ENCODE measurements at places on chromosomes 1 and 21.

- peak; percentile 55 for DNase-seq
Measured at GRCh38 chr1:154419620-154420571, 14.8 kb downstream of the IL6R start.

- no peak for DNase-seq
Measured at GRCh38 chr1:212754193-212754592, 37.4 kb downstream of the NSL1 start.

DNA sequence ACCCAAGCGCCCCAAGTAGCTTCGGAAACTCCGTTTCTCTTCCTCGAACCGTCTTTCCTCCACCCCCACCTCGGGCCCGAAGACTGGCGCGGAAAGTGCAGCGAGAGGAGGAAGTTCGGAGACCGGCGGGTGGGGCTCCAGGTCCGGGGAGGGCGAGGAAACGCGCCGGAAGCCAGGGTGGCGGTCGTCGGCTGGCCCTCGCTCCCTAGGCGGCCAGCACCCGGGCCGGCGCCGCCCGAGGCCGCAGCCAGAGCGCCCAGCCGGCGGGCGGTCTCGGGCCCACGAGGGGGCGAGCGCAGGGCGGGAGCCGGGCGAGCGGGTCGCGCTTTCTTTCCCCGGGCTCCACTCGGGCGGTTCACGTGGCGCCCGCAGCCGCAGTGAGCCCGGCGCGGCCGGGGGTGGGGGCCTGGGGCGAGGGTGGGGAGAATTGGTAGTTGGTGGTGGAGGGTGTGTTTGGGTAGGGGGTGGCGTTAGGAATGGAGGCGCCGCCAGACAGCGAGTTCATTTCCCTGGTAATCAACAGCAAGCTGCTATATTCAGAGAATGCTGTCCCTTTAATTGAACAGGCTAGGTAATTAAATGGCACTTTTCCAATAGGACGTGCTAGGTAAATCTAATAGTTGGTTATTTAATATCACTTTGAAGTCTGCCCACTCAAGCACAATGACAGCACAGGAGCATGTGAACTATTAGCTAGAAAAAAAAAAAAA is 6.7 kb downstream of the LMO4 start:
- peak; percentile 70 for DNase-seq

GRCh38 chr21:36697060-36697850 is 1.7 kb upstream of the SIM2 start:
- no peak for DNase-seq

- no peak for DNase-seq
Measured at GRCh38 chr1:94590203-94591137, 48.9 kb upstream of the F3 start.

DNA sequence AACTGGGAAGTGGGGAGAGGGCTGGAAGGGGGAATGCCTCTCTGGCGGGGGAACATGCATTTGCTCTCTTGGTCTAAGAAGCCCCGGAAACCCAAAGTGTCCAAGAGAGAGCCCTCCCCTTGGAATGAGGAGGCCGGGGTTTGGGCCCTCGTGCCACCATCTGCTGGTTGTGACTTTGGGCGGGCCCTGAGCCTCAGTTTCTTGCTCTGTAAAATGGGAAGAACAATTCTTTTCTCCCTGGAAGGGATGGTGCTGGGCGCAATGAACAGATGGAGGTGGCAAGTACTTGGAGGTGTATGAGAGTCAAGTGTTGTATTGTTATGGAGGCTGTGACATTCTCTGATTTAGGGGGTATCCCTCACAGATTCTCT is 69.9 kb upstream of the TARDBP start:
- no peak for DNase-seq

DNA sequence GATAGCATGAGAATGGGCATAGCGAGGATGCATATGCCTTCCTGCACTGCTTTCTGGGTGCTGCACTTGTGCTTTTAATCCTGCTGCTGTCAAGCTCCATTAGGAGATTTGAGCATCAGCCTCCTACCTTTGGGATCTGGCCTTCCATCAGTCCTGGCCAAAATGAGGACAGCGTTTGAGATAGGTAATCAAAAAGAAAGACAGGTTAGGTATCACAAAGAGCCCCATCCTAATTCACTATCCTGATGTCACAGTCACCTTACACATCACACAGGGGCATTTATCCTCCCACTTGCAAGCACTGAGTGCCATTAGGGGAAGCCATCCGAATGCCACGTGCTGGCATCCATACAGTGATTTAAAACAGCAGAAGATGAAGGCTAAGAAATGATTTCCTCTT is 13.2 kb upstream of the FAM163A start:
- no peak for DNase-seq

- DNase-seq: no peak
Measured at GRCh38 chr1:176022574-176022973, 184.5 kb downstream of the COP1 start.

DNA sequence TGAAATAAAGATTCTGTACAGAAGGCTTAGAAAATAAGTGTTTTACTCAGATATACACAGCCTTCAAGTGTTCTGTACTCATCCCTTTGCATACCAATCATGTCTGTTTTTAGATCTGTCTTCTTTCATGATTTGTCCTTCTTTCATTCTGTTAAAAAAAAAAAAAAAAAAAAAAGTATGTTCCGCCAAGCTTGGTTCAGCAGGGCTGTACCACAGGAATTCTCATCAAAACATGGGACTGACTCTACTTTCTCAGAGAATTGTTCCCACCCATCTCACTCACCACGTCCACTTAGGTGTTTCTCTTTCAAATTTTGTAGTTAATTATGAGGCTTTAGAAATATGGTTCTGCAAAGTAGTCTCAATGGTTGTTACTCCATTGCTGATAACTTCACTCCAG is 119.0 kb downstream of the AK5 start:
- no peak for DNase-seq

DNA sequence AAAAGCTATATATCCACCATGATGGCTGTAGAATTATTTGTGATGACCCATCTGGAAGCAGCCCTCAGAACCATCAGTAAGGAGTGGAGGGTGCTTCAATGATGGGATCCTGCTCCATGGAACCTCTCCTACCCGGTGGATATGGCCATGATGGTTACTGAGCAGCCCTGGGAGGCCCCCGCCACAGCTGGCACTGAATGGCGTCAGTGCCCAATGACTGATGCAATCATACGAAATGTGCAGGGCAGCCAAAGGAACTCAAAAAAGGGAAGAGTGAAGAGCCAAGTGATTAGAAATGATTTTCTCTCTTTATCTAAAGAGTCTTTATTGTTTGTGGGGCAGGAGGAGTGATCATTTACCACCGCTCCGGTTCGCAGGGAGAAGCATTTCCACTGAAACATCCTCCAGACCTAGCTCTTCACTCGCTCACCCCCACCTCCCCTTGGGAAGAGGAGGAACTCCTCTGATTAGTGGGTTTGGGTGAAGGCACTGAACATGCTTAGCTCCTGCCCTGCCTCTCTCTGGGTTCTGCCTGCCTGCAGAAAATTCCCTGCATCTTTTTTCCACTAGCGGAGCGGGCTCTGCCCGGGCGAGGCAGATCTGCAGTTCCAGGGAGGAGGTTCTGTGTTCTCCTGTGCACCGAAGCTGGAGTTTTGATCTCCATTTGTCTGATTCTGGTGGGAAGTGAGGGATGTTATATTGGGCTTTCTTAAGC is 260.3 kb downstream of the GRIK3 start:
- no peak for DNase-seq

GRCh38 chr1:55929652-55930051 is 649.7 kb downstream of the PLPP3 start:
- no peak for DNase-seq

- no peak for DNase-seq
Measured at GRCh38 chr1:180501865-180502360, 464 bp downstream of the ACBD6 start.

GRCh38 chr1:152039461-152039860 is 2.7 kb upstream of the S100A11 start:
- no peak for DNase-seq

GRCh38 chr1:84010136-84010535 is 11.2 kb upstream of the TTLL7 start:
- DNase-seq: no peak

DNA sequence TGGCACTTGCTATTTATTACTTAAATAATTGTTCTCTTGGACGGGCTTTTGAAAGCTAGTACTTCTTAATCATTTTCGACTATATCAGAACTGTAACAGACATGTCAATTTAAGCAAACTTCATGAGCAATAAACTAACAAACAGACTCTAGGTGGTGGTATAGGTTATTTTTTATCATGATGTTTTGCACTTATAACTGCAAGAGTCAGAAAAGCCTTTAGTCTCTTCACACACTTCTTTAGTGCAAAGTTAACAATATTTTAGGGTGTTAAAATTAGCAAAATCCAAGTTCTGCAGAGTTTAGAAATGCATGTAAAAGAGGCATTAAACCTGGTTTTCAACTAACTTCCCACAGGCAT is 2.2 kb downstream of the NRIP1 start:
- no peak for DNase-seq

DNA sequence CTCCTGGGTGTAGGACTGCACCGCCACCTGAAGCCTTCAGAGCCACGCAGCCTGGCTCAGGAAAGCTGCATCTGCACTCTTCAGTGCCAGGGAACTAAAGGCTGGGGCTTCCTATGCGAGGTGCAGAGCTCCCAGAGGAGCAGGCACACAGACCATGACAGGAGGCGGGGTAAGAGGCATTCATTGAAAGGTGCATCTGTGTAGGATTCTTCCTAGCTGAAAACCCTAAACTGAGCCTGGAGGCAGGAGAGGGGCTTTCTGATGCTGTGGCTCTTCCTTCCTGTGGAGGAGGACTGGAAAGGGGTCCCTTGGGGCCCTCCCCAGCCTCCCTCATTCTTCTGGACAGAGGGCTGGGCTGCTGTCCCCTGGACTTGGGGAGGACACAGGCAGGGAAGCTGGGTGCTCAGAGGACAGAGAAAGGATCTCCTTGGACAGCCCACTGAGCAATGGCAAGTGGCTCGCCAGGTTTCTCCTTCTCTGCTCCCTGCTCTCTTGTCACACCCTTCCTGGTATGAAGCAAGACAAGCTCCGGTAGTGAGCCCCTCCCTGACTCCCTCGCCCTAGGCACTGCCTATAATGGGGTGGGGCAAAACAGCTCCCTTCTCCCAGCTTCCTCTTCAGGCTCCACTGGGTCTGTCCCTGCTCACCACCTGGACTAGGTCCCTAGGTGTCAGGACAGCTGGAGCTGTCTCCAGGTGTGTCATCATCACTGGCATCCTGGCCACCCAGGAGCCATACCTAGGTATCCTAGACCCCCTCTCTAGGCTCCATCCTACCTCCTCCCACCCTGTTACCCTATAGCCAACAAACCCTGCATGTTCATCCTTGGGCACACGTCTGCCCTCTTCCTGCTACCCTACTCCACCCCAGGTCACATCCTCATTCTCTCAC is 20.0 kb downstream of the S100A6 start:
- no peak for DNase-seq

DNA sequence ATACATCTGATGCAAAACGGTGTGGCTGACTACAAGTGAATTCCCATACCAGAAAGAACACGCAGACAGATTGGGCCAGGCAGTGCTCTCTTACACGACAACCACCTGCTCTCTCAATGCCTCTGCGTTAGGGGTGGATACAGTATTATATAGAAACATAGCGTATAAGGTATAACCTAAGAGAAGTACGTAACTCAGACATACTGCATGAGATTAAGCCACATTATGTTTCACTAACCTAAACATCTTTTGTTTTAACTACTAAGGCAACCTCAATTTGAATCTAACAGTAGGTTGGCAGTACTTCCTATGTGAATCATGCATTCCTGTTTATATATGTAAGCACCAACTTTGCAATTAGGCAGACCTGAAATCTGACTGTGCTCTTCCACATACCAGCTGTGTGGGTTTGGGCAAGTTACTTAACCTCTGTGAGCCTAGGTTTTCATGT is 58.1 kb upstream of the COA6 start:
- no peak for DNase-seq

GRCh38 chr1:113666126-113666525 is 93.2 kb downstream of the PHTF1 start:
- DNase-seq: no peak

- no peak for DNase-seq
Measured at GRCh38 chr1:17176306-17177061, 28.4 kb upstream of the PADI1 start.

All from CD8-positive, alpha-beta T cell (primary cell).